Nucleus accumbens (tissue), 56 donors: ENCODE measurements at places on chromosomes 2 and 18.

- DNase-seq, result no peak
These were observed 7.9 kb downstream of the PAX3 start for GRCh38 chr2:222290736-222291484.

DNA sequence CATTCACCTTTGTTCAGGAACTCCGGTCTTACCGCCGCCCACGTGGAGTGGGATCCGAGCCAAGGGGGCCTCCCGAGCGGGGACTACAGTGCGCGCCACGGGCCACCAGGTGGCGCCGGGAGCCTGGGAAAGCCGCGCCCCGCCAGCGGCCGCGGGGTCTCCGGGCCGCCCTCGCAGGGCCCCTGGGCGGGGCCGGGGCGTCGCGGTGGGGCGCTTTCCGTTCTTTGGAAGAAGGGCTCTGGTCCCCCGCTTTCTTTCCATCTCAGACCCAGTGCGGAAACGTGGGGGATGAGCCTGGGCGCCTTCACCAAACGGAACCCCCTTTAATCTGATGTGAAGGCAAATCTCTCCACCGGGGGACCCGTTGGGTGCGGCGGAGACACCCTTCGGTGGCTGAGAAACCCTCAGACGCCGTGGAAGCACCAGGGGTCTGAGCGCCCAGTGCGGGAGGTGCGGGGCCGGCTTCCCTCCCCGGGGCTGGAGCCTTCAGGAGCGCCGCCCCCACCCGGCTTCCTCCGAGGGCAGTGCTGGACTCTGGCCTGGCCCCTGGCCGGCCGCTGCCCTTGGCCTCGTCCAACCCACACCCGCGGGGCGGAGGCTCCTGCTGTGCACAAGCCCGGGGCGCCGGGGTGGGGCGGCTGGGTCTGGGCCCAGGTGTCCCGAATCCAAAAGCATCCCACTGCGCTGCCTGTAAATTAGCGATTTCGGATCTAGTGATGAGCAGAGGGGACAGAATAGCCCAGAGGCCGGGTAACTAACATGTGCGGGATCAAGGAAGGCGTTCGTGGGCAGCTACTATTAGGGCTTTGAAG is 44.6 kb downstream of the GORASP2 start:
- peak; percentile 73 for DNase-seq

- DNase-seq, result no peak
These were observed 42.7 kb downstream of the SH3RF3 start for GRCh38 chr2:109171444-109172334.

GRCh38 chr2:42371611-42372473 is 10.8 kb upstream of the COX7A2L start:
- DNase-seq, result no peak

DNA sequence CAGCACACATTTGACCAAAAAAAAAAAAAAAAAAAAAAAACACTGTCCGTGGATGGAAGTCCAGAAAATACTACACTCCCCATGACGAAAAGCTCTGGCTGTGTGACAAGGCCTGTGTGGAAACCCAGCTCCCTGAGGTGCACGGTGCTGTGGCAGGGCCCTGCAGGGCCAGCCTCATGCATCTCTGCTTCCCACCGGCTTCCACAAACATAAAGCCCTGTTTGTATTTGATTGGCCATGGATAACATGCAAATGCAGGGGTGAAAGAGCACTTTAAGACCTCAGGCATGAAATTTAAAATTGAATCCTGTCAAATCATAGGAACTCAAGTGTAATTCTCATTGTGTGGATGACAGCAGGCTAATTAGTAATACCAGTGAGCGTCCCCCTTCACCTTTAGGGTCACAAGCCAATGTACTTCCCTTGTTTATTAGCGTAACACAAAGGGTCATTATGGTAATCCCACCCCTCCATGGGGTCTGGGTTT is 757.2 kb downstream of the GALR1 start:
- DNase-seq, result no peak

- no peak for DNase-seq
These were observed 983.0 kb upstream of the SLC39A10 start for GRCh38 chr2:194674043-194674442.

GRCh38 chr2:85453571-85453970 is 35.1 kb downstream of the SH2D6 start:
- no peak for DNase-seq

GRCh38 chr2:46216213-46216612 is 81.0 kb upstream of the EPAS1 start:
- no peak for DNase-seq

- DNase-seq, result no peak
These were observed 282.4 kb upstream of the RAB12 start for GRCh38 chr18:8326763-8327394.

DNA sequence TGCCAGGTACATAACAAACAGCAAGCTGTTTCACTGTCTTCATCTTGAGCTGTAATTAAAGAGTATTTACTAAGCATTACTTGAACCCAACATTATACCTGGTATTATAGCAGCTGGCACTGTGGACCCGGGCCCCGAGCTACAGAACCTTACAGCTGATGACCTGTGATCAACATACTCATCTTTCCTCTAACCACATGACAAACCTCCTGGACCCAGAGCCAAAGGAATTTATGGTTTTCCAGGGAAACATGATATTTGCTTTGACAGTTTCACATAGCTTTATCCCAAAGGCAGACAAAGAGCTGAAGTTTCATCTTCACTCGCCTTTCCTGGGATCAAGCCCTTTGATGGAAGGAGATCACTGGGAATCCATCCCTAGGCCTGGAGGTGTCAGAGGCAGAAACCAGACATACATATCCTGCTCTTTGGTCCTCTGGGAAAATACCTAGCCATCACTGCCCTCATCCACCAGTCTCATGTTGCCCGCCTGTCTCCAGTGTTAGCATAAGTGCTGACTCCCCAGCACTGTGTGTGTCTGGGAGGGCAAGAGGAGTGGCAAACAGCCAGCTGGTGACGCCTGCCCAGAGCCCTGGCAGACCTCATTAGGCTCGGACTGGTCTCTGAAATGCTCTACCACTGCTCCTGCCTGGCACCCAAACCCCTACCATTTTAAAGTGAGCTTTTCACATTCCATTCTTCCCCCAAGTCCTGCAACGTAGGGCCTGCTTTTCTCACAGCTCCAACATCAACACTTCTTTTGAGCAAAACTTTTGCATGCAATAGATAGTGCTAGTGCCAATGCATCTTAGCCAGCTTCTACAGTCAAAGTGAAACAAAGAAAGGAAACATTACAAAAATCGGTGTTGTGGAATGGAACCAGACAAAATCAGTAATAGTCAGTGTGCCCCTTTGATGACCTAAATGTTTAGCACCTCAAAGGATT is 138.8 kb upstream of the CTAGE1 start:
- no peak for DNase-seq

GRCh38 chr2:66651295-66651694 is 216.4 kb downstream of the MEIS1 start:
- no peak for DNase-seq

- no peak for DNase-seq
These were observed 45.8 kb upstream of the PTPRM start for GRCh38 chr18:7521226-7521856.

- DNase-seq, result no peak
These were observed 84.7 kb downstream of the ALPK2 start for GRCh38 chr18:58544179-58544578.

GRCh38 chr18:32823226-32823625 is 50.4 kb upstream of the KLHL14 start:
- no peak for DNase-seq

- DNase-seq, result no peak
These were observed 132.6 kb downstream of the PKP4 start for GRCh38 chr2:158589303-158589702.

DNA sequence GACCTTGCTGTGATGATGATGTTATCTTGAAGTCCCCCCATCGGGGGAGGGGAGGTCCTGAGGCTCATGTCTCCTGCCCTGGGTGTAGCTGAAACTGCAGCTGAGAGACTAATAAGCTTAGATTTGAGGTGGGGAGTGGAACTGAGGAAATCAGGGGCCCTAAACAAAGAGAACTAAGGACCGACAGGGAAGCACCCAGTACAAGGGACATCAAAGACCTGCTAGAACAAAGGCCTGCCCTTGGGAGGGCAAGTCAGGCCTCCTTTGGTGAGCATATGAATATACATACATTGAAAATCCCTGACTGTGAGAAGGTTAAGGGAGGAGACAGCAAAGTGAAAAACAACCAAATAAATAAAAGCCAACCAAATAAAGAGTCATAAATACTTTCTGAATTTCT is 1132.5 kb upstream of the CELF4 start:
- no peak for DNase-seq

DNA sequence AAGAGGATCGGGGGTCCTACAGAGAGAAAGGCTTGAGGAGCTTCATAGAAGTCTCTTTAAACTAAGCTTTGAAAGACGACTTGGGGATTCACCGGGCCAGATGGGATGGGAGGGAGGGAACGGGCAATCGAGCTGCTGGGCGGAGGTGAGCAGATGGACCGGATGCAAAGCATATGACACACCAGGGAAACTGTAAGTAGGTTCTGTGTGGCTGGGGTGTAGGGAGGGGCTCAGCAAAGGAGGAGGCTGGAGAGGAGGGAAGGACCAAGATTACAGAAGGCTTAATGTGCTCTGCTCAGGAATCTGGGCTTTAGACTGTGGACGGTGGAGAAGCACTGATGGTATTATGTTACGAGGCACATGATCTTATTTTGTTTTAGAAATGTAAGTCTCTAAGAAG is 131.5 kb downstream of the MAIP1 start:
- DNase-seq, result no peak

GRCh38 chr2:24820175-24820513 is 26.9 kb downstream of the CENPO start:
- no peak for DNase-seq

GRCh38 chr2:239354132-239354790 is 46.6 kb downstream of the HDAC4 start:
- no peak for DNase-seq

- DNase-seq, result no peak
These were observed 681 bp upstream of the ROCK2 start for GRCh38 chr2:11344956-11345677.

DNA sequence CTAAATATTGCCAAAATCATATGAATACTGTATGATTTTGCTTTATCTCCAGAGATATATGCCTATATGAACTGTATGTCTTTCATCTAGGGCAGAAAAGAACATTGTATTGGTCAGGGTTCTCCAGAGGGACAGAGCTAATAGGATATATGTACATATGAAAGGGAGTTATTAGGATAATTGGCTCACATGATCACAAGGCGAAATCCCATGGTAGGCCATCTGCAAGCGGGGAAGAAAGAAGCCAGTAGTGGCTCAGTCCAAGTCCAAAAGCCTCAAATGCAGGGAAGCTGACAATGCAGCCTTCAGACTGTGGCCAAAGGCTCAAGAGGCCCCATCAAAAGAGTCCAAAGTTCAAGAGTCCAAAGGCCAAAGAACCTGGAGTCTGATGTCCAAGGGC is 209.9 kb downstream of the RNF144A start:
- no peak for DNase-seq

DNA sequence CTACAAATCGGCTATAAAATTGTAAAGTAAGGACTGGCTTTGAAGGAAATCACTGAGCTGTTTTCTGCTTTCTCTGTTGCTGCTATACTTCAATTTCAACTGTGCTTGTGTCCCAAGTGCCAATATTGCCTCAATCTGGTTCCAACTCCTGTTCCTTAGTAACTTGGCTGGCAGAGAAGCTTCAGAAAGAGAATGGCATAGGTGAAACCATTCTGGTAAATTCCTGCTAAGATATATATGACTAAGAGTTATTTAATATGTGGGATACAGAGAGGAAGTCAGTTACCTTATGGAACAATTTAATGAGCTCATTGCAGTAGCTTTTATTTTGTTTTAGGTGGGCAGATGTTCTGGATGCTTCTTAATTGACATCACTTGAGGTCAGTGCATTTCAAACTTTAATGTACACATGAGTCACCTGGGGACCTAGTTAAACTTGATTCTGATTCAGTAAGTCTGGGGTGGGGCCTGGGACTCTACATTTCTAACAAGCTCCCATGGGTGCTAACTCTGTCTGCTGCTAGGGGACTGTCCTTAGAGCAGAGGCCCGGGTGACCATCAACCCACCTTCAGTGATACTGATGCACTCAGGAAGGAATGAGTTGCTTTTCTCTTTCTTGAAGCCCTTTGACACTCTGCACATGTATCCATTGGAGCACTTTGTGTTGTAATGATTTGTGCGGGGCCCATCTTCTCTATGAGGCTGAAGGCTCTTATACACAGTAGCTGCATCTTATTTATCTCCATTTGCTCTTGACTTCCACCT is 47.6 kb downstream of the LIPG start:
- DNase-seq, result no peak

DNA sequence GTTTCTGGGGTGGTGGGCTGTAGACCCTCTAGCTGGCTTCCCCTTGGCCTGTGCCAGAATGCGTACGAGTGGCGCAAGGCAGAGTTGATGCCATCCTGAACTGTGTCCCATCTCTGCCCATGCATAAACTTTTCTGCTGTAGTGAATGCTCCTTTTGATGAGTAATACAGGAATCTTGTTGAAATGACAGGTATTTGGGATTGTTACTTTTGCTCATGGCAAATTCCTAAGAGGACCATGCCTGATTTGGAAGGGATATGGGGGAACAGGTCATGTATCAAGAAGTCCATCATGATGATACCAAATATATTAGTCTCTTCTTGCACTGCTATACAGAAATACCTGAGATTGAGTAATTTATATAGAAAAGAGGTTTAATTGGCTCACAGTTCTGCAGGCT is 648.0 kb downstream of the SLC4A3 start:
- no peak for DNase-seq

DNA sequence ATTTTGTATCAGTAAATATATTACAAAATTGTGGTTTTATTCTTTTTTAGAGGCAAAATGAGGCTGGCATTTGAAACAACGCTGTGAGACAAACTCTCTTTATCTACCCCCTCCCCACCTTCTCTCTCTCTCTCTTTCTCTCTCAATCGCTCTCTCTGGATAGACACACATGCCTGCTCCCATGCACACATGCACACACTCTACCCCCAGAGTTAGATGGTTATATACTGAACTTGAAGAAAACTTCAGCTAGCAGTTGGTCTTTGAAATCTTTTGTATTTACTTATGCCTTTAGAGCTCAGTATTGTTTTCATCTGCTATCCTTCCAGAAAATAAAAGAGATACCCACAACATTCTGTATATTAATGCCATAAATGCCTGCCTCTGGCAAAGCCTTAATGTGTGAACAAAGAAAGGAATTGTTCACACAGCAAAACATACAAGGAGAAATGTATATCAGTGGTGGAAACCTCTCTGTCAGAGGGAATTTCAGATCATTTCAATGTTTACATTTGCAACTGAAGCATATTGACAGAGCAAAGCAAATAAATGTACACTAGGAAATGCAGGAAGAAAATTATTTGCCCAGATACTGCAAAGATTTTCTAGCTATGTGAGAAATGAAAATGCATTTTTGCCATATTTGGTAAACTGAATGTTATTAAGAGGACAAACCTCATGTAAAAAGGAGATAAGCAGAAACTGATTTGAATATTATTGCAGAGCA is 217.0 kb upstream of the UBE2E3 start:
- DNase-seq, result no peak

GRCh38 chr2:42777883-42778805 is 14.2 kb upstream of the OXER1 start:
- DNase-seq, result no peak

DNA sequence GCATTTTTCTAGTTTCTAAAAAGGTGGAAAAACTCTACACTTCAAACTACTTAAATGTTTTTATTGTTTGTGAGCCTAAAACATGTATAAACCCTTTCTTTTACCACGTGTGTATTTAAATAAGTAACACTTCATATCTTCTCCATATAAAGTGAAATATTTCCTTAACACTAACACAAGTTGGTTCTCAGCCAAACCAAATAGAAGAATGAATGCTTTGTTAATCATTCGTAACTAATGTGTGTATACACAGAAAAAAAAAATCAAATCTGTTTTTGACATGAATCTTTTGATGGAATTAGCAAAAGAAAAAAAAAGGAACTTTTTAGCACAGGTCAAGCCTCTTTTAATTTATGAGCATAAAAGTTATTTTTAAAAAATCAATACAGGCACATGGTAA is 89.3 kb downstream of the EHBP1 start:
- DNase-seq, result no peak
